ENCODE measurements at places on chromosomes 5 and 9.

- DNase-seq: no peak
Observed at GRCh38 chr9:68844157-68844556, 139.1 kb downstream of the PIP5K1B start.

- no peak for DNase-seq
Observed at GRCh38 chr9:92265154-92265553, 28.3 kb downstream of the IARS1 start.

DNA sequence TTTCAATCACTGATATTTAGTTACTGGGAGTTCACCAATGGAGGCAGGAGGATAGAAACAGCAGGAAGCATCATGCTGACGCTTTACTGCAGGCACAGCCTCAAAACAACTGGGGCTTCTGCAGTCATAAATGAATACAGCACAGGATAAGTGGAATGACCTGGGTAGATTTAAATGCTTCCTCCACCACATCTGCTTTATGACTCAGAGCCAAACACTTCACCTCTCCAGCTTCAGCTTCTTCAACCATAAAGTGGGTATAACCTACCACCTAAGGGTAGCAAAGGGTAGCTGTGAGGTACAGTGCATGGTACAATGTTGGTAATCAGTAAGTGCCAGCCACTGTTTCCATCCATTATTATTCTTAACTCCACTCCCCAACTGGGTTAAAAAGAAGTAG lies 28.4 kb downstream of the RASEF start:
- no peak for DNase-seq

DNA sequence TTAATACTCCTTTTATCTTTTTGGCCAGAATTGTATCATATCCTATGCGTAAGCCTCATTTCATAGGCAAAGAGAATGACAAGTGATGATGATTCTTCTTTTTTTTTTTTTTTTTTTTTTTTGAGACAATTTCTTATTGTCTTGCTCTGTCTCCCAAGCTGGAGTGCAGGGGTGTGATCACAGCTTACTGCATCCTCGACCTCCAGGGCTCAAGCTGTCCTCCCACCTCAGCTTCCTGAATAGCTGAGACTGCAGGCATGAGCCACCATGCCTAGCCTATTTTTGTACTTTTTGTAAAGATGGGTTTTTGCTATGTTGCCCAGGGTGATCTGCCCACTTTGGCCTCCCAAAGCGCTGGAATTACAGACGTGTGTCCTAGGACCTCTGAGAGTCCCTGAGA lies 41.9 kb upstream of the C5orf24 start:
- DNase-seq: no peak

GRCh38 chr9:84723426-84723825 lies 53.9 kb downstream of the NTRK2 start:
- no peak for DNase-seq

GRCh38 chr5:176775409-176775808 lies 35.0 kb upstream of the UNC5A start:
- DNase-seq: no peak

All from skeletal muscle cell (primary cell).